Activated CD4-positive, alpha-beta memory T cell treated with anti-CD3 and anti-CD28 coated beads for 36 hours (primary cell): ENCODE measurements at places on chromosomes 5 and 9. TPM values are rescaled to one million over a fixed set of nuclear protein-coding genes. Genes with fewer than 3 reads are reported as not detected.

Gene CXXC5
- 0.82 TPM for total RNA-seq

Gene IFNA2
- not detected for total RNA-seq

Gene PCDHA9
- total RNA-seq: not detected

Gene BARHL1
- total RNA-seq: not detected

Gene ARID3C
- total RNA-seq: 0.14 TPM

Gene STKLD1
- total RNA-seq: 0.69 TPM

Gene ARHGEF37
- 0.69 TPM for total RNA-seq

Gene MARVELD2
- total RNA-seq: 0.31 TPM

Gene FYB1
- total RNA-seq: 106 TPM

Gene PALM2AKAP2
- total RNA-seq: not detected

Gene PDLIM4
- total RNA-seq: not detected

Gene SAPCD2
- total RNA-seq: 6.4 TPM

Gene PCDHGA12
- not detected for total RNA-seq

Gene PRR7
- total RNA-seq: 13.6 TPM

Gene MCTP1
- total RNA-seq: not detected

Gene FAM78A
- total RNA-seq: 36.2 TPM

Gene FLT4
- total RNA-seq: 1.4 TPM

Gene SLC6A3
- total RNA-seq: not detected

Gene FBLL1
- total RNA-seq: 0.15 TPM

Gene CKMT2
- total RNA-seq: not detected

Gene IFNA4
- total RNA-seq: not detected

Gene PCDHGA8
- total RNA-seq: not detected

Gene OR13J1
- total RNA-seq: not detected

Gene FGF1
- total RNA-seq: not detected

Gene PTPN3
- 0.56 TPM for total RNA-seq

Gene PDCD1LG2
- 0.73 TPM for total RNA-seq

Gene DOCK8
- total RNA-seq: 141 TPM
